ENCODE measurements at places on chromosomes 2 and 18.

DNA sequence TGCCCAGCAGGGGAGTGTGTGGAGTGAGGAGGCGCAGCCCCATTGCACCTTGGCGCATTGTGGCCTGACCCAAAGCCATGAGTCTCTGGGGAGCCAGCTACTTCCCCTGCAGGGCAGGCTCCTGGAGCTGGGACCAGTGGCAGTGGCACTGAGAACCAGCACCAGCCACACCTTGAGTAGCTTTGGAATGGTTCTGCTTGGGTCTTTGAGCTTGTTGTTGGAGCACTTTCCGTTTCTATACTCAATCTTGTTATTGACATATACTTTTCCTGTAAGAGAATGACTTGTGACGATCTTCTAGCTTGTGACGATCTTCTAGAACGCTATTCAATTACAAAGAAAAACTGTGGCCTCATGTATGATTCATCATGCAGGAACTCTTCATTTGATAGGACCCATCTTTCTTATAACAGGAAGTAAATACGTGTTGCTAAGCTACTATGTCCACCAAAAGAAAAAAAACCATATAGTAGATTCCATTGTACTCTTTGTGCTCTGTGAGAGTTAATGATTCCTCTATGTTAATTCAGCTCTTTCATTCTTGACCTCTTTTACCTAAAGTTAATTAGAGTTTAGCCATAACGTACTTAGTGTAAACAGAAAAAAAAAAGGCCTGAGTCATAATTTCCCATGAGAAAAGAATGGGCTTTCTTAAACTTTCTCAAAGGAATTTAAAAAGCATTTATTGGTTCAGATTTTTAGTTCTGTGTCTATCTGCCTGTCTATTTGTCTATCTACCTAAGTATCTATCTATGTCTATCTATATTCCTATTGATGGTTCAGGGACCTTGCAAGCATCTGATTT is 113.1 kb downstream of the GATA6 start:
- no peak for DNase-seq

GRCh38 chr2:173997269-173997668 is 32.1 kb upstream of the SP3 start:
- no peak for DNase-seq

GRCh38 chr2:213175673-213176247 is 24.3 kb upstream of the IKZF2 start:
- DNase-seq, result no peak

GRCh38 chr2:3355951-3356569 is 21.6 kb downstream of the EIPR1 start:
- DNase-seq, result no peak

GRCh38 chr18:70333316-70333715 is 44.5 kb downstream of the SOCS6 start:
- no peak for DNase-seq

DNA sequence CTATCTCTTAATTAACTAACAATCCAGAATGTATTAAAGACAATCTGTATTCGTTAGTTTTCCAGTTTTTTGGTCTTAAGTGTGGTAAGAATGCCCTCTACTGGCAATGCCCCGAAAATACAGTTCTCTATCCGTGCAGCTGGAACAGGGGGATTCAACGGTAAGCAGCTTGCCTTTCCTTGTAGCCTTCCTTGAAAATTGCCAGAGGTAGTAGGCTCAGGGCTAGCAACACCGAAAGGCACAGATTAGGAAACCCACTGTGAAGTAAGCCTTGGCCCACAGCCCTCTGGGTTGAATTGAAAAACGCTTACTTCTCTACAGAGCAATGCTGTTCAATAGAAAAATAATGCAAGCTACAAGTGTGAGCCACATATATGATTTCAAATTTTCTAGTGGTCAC is 17.1 kb upstream of the VPS4B start:
- peak; percentile 35 for DNase-seq

- no peak for DNase-seq
Observed at GRCh38 chr2:71546777-71547281, 93.5 kb downstream of the DYSF start.

DNA sequence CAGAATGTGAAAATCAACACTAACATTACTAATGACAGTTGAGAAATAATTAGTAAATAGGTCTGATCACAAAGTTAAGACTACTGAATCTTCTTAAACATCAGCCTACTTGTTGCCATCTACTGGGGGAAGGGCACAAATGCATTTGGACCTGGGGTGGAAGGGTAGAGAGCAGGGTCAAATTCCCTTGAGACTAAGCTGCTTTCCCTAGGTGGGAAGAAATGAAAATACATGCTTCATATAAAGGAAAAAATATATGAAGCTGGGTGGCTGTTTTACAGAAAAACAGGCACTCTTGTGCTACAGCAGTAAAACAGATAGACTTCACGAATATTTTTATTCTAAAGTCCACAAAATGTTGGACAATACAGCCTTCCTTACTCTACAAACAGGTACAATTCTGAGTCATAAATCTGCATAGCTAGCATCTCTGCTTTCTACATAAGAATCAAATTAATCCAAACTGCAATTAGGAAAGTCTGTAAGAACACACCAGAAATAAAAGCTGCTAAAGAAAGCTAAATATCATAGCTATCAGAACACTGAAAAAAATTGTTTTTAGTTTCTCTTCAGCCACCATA is 10.9 kb downstream of the TRIP12 start:
- DNase-seq, result no peak

DNA sequence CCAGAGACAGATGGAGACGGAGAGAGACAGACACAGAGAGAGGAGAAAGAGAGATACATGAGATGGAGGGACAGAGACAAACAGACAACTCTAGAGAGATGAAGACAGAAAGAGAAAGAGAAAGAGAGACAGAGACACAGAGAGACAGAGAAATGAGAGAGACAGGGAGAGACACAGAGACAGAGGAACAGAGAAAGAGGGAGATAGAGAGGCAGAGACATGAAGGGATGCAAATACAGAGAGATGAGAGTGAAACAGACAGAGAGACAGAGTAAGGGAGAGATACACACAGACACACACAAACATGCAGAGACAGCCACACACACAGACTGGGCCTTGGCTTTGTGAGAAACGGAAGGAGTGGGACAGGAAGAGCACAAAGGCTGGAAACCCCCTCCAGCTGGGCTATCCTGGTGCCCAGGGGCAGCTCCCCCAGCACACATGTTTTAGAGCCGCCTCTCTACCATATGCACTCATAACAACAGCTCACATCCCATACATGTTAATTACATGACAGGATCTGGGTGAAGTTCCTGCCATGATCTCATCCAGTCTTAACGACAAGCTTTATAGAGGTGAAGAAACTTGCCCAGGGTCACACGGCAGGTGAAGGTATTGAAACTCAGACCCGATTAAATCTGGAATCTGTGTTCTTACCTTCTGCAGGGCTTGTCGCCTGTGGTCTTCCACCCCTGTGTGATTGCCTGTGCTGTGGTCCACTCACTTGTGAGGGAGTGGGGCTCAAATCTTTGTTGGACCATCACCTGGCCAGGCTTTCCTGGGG is 32.4 kb downstream of the IL18R1 start:
- no peak for DNase-seq

- no peak for DNase-seq
Observed at GRCh38 chr2:126753501-126754212, 97.7 kb downstream of the GYPC start.

DNA sequence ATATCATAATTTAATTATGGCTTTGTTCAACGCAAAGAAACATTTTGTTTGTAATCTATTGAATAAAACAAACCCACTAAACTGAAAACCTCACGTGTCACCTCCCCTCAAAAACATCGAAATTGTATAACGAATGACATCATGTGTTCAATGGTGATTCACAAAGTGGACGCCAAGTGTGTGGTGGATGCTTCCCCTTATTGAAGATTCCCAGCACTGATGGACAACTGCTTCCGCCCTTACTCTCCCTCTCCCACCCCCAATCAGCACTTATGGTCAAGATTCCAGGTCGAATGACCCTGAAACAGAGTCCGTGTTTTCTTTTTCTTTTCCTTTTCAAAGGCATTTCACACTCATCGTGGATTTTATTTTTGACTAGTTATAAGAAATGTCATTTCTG is 383.0 kb upstream of the SMIM21 start:
- DNase-seq, result no peak

DNA sequence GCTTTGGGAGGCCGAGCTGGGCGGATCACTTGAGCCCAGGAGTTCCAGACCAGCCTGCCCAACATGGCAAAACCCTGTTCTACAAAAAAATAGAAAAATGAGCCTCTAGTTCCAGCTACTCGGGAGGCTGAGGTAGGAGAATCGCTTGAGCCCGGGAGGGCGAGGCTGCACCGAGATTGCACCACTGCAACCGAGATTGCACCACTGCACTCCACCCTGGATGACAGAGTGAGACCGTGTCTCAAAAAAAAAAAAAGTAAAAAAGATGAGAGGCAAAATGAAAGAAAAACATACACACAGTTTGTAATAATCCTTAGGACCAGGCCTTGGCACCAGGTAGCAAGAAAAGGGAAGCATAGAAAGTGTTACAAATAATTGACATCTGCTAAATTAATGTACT is 22.0 kb downstream of the RBM43 start:
- no peak for DNase-seq

GRCh38 chr2:47601568-47601967 is 181.4 kb upstream of the MSH6 start:
- no peak for DNase-seq

GRCh38 chr2:26542676-26543505 is 65.0 kb upstream of the OTOF start:
- DNase-seq, result no peak

DNA sequence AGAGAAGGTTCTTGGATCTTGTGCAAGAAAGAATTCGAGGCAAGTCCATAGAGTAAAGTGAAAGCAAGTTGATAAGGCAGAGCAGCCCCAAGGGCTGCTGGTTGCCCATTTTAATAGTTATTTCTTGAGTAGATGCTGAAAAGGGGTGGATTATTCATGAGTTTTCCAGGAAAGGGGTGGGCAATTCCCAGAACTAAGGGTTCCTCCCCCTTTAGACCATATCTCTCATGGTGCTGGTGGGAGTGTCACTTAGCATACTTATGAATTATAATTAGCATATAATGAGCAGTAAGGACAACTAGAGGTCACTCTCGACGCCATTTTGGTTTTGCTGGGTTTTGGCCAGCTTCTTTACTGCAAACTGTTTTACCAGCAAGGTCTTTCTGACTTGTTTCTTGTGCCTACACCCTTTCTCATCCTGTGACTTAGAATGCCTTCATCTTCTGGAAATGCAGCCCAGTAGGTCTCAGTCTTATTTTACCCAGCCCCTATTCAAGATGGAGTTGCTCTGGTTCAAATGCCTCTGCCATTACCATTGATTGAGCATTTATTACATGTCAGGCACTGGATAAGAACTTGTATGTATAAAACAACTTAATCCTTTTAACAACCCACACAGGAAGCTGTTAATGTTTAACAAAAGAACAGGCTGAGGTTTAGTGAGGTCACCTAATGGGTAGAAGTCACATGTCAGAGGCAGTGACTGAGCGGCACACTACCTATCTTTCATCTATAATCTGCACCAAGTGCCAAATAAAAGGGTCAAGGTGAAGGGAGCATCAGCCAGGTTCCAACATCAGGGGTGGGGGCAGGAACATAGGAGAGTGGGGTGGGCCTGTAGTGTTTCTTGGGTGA is 250.9 kb downstream of the ICOS start:
- DNase-seq, result no peak

DNA sequence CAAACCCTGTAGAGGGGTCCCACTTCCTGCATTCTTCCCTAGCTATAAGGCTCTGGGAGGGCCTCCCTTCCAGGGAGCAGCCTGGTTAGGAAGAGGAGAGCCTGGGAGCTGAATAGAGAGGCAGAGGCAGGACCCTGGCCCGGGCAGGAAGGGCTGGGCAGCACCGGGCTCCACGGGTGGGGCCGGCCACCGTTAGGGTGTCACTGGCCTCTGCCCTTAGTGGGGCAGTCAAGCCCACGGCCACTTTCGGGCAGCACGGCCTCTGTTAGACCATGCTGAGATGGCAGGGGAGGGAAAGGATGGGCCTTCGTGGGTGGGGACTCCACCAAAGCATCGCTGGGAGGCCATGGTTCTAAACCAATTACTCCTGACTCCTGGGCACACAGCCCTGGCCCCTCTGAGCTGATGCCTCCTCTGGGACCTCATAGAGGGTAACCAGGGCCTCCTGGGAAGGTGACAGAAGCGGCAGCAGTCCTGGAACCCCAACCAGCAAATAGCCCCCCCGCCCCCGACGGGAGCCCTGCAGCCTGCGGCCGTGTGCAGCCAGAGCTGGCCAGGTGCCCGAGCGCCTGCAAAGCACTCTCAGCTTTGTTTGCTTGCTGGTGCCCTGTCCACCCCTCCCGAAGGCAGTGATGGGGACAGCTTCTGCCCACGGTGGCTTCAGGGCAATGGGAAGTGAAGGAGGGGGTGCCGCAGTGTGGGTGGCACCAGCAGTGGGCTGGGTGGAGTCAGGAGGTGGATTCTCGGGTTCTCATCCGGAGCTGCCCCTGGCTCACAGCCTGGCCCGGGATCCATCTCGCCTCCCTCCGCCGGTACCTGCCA is 16.3 kb upstream of the HPCAL1 start:
- no peak for DNase-seq

DNA sequence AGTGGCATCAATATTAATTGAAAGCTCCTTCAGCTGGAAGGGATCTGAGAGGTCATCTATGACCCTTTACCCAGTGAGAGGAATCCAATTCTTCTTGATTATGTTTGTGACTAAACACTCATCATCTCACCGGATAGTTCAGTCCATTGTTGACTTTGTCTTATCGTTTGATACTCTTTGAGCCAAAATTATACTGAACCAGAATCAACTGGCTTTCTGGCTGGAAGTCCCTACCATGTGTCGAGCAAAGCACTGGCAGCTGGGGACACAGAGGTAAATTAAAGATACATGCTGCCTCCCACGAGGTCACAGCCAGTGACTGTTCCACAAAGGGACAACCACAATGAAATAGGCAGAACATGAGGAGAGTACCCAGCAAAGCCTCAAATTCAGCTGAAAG is 91.4 kb upstream of the FHL2 start:
- no peak for DNase-seq

DNA sequence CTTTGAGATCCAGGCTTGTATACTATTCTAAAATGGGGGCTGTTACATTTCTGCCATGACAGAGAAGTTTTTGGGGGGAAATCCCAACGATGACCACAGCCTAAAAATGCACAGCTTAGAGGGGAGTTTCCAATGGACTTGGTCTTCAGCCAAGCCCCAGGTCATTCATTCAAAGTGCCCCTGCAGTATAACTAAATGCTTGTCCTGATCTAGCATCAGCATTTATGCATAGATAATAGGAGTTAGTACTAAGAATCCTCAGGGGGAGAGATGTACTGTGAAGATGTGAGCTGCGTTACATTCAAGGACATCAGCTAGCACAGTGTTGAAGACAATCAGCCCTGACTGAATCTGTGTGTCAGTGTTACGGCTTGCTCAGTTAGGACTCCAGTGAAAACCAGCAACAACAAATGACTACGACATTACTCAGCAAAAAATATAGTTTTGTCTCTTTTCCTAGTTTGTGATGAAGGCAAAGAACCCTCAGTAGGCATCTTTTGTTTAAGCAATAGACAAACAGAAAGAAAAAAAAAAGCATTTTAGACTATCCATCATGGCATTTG is 160.9 kb downstream of the ZEB2 start:
- peak; percentile 13 for DNase-seq

GRCh38 chr2:131801210-131801744 is 273.6 kb downstream of the CCDC74A start:
- no peak for DNase-seq

GRCh38 chr2:172460780-172461201 is 33.4 kb downstream of the ITGA6 start:
- DNase-seq, result no peak

GRCh38 chr2:233252227-233252626 is 754 bp downstream of the ATG16L1 start:
- no peak for DNase-seq
